ENCODE measurements at places on chromosomes 11 and 22.

- no peak for DNase-seq
Measured at GRCh38 chr22:32800158-32800882, 1.2 kb upstream of the TIMP3 start.

- no peak for DNase-seq
Measured at GRCh38 chr11:59011655-59012397, 72.5 kb downstream of the GLYATL1 start.

DNA sequence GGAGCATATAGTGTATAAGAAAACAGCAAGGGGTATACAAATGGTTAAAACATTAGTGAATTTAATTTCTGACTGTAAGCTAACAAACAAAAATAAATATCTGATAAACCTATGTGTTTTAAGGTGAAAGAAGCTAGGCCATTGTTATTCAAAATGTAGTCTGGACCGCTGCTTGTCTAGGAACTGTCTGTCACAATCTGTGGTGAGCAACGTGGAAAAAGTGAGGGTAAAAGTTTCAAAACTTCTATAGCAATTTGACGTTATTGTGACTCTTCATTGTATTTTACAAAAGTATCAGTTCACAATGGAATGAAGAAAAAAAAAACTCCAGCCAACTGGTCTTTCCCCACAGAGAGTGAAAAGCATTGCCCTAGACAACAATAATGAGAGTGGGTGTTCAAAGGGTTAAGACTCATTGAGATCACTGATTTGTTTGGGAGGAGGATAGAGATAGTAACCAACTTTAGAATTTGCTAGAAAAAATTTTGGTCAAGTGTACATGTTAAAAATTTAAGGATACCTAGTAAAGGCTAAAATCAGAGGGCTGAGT is 79.1 kb downstream of the UVRAG start:
- DNase-seq = no peak

DNA sequence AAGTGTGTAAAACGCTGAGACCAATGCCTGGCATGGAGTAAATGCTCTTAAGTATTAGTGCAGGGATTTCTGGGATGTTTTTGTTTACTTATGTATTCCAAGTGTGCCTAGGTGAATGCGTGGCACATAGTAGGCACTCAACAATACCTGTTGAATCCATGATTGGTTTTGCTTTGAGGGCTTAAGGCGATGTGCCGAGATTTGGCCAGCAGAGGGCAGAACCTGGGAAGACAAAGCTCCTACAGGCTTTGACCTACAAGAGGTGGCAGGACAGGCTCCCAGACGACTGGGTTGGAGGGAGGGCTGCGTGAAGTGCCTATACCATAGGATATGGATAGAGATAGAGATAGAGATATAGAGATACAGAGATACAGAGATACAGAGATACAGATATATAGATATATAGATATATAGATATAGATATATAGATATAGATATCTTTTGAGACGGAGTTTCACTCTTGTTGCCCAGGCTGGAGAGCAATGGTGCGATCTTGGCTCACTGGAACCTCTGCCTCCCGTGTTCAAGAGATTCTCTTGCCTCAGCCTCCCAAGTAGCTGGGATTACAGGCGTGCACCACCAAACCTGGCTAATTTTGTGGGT is 13.9 kb downstream of the KCNE3 start:
- peak; percentile 57 for DNase-seq

GRCh38 chr11:114209343-114209742 is 86.9 kb upstream of the NNMT start:
- no peak for DNase-seq

DNA sequence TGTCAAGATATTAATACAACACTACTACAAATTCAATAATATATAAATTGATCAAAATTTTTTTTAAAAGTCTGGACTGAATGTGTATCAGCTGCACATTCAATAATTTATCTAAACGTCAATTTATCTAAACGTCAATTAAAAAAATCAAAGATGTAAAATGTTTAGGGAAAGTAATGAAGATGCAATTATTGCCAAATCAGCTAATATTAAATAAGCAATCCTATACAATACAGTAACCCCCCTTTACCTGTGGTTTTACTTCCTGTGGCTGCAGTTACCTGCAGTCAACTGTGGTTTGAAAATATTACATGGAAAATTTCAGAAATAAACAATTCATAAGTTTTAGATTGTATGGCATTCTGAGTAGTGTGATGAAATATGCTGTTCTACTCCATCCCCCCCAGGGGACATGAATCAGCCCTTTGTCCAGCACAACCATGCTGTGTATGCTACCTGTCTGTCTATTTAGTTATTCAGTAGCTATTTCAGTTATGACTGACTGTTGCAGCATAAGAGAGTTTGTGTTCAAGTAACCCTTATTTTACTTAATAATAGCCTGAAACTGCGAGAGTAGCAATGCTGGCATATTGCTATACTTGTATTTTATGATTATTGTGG is 72.2 kb downstream of the CWF19L2 start:
- no peak for DNase-seq

GRCh38 chr11:130573767-130574166 is 125.3 kb downstream of the ADAMTS15 start:
- DNase-seq = no peak

- no peak for DNase-seq
Measured at GRCh38 chr11:128336203-128336602, 251.2 kb downstream of the ETS1 start.

- DNase-seq = no peak
Measured at GRCh38 chr22:50473088-50473487, 1.7 kb downstream of the SBF1 start.

GRCh38 chr11:93563857-93564256 is 20.7 kb upstream of the SMCO4 start:
- no peak for DNase-seq

GRCh38 chr11:1827095-1827813 is 7.5 kb upstream of the SYT8 start:
- DNase-seq = peak; percentile 93

DNA sequence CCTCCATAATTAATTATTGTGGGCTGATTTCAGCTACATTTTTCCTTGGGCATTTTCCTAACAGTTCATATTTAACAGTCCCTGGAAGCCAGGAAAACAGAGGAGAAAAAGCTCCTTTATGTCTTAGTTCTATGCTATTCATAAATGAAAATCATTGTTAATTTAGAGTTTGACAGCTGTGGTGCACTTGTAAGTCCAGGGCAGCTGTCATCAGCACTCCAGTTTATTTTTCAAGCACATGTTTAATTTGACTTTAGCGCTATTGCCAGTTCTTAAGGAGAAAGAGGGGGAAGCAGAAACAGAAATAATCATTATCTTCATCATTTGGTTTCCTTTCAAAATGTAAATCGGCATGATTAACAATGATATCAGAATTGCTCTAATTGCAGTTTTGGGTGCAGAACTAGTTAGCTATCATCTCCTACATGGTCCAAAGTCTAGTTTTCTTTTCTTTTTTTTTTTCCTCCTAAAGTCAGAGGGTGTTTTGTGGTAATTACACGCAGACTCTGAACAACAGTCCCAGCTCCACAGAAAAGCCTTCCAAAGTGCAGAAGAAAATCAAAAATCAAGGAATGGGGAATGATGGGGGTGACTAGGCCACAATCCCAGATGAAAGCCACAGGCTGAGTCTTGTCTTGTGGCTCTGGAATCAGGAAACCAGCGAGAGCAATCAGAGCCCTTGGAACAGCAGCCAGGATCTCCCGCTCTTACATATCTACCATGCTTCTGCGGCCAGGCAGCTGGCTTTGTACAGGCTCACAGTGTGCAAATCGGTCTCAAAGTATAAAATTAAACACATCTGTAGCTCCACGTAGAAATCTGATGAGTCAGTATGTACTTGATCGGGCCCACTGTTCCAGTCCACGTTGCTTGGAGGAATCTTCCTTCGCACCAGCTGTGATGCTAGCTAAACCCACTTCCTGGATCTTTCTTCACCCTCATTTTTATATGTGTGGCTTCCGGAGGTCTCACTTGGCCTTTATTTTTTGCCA is 91.9 kb downstream of the SPON1 start:
- no peak for DNase-seq

GRCh38 chr11:16117989-16118756 is 238.2 kb downstream of the SOX6 start:
- peak; percentile 64 for DNase-seq

GRCh38 chr11:612201-612960 is 3.4 kb downstream of the IRF7 start:
- DNase-seq = peak; percentile 29

GRCh38 chr11:128532016-128532571 is 55.3 kb downstream of the ETS1 start:
- DNase-seq = peak; percentile 48

GRCh38 chr11:119672597-119672996 is 56.4 kb downstream of the NECTIN1 start:
- DNase-seq = no peak

DNA sequence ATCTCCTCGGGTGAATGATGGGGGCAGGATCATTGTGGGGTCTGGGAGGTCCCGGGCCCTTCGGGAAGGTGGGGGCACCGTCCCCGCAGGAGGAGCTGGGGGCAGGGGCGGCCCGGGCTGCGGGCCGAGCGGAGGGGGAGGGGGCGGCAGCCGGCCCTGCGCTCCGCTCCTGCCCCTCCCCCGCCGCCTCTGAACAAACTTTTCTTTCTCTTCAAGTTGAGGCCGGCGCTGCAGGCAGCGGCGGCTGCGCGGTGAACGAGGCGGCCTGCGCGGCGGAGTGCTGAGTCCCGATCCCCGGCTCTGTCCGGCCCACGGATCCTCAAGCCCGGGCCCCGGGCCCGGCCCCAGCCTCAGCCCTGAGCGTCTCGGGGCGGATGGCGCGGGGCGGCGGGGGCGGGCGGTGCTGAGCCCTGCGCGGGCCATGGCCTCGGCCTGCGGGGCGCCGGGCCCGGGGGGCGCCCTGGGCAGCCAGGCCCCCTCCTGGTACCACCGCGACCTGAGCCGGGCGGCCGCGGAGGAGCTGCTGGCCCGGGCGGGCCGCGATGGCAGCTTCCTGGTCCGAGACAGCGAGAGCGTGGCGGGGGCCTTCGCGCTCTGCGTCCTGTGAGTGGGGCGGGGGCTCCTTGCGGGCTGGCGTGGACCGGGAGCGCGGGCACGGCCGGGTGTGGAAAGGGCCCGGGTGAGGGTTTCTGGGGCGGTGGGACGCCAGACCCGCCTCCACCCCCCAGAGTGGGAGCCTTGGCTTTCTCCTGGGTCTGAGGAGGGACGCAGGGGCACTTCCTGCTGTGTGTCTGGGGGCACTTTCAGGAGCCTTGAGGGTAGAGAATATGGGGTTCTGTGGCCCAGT is at the start of gene INPPL1:
INPPL1 (plus strand) TSS at position 204 of the 847 bp plus-strand sequence; CDS start at position 422, 218 bp downstream.
- DNase-seq = no peak

GRCh38 chr11:10716122-10716521 is 22.6 kb upstream of the IRAG1 start:
- DNase-seq = no peak

- no peak for DNase-seq
Measured at GRCh38 chr22:24209016-24209415, 27.7 kb downstream of the SUSD2 start.

- DNase-seq = no peak
Measured at GRCh38 chr11:7971846-7972245, 6.6 kb upstream of the NLRP10 start.

- no peak for DNase-seq
Measured at GRCh38 chr11:27552341-27552740, 45.8 kb upstream of the LIN7C start.

DNA sequence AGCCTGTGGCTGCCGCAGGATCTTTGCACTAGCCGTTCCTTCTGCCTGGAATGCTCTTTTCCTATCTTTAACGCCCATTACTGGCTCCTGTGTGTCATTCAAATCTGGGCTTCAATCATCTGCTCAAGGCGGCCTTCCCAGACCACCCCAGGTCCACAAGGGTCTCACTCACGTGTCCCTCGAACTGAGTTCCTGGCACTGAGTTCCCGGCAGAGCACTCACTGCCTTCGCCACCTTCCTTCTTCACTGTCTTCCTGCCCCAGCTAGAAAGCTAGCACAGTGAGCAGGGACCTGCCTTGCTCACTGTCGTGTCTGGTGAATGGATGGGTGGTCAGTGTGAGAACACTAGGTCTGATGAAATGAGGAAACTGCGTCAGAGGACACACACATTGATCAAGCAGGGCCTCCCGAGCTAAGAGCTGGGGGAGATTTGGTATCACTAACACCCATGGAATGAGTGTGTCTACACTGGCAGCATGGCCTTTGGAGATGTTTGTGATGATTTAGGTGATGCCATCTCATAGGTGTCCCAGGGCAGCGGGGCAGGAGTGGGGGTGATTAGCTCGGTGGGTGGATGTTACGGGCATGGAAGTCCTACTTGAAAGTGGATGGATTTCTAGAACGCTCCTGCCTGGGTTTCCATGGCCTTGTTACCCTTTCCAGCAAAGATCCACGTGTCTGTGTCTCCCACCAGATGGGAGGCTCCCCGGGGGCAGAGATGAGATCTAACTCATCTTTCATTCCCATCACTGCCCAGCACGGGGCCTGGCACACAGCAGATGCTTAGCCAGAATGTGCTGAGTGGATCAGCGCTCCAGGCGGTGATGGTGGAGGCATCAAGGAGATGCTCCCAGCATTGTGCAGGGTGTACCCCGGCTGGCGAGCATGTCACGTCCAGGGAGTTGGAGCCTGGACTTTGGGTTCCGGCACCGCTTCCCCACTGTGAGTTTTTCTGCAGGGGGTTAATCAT is 64.5 kb downstream of the SHISAL1 start:
- no peak for DNase-seq

GRCh38 chr11:90251599-90251998 is 28.8 kb upstream of the CHORDC1 start:
- DNase-seq = peak; percentile 75

DNA sequence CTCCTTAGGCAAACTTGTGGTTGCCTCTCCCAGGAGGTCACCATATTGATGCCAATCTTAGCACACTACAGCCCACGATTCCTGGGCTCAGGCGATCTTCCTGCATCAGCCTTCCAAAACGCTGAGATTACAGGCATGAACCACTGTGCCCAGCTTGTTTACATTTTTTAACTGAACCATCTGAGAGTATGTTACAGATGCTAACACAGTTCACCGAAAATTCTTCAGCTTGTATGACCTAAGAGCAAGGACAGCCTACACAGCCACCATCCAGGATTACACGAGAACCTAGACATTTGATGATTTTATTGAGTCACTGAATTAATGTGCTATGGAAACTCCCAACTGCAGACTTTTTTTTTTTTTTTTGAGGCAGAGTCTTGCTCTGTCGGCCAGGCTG is 5.8 kb upstream of the LGALS1 start:
- no peak for DNase-seq

GRCh38 chr22:28282405-28283067 is 363.5 kb upstream of the PITPNB start:
- no peak for DNase-seq

- DNase-seq = no peak
Measured at GRCh38 chr11:105720096-105720495, 110.2 kb downstream of the GRIA4 start.

DNA sequence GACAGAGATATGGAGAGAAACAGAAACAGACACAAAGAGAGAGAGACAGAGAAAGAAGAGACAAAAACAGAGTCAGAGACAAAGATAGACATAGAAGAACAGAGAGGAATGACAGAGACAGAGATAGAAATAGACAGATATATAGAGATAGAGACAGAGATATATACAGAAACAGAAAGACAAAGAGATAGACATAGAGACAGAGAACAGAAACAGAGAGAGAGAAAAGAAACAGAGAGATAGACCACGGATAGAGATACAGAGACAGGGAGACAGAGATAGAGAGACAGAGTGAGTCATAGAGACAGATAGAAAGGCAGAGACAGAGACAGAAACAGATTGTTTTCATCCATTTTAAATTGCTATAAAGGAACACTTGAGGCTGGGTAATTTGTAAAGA is 12.3 kb upstream of the MPEG1 start:
- DNase-seq = no peak

- peak; percentile 21 for DNase-seq
Measured at GRCh38 chr11:47714554-47715081, 551 bp downstream of the AGBL2 start.

- no peak for DNase-seq
Measured at GRCh38 chr11:33531743-33532181, 168.9 kb downstream of the C11orf91 start.

Measured in NCI-H1105 (cell line).